ENCODE measurements at places on chromosomes 7 and 10.

GRCh38 chr10:58318346-58318745, 16.5 kb upstream of the UBE2D1 start:
- no peak for DNase-seq

DNA sequence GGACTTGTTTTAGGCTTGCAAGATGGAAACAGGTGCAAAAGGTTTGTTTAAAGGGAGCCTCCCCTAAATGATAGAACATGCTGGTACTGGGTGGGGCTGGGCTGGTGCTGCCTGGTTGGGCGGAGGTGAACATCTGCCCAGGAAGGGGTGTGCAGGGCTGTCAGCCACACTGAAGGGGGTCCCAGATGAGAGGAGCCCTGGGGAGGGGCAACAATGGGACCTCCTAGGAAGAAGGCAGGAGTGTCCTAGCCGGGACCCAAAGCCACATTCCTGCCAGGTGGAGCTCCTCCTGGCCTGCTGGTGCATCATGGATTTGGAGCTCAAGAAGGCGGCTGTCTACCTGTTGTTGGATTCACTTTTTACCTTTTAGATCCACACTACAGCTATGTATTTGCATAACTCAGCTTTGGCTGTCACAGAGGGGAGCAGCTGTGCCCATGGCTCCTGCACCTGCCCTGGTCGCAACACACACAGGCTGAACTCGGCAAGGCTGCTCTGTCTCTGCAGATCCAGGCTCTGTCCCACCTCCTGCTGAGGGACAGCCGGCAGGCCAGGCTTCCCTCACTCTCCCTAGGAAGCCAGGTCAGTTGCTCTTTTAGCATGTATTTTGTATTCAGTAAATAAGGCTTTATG, 59.9 kb downstream of the ADARB2 start:
- DNase-seq = no peak

DNA sequence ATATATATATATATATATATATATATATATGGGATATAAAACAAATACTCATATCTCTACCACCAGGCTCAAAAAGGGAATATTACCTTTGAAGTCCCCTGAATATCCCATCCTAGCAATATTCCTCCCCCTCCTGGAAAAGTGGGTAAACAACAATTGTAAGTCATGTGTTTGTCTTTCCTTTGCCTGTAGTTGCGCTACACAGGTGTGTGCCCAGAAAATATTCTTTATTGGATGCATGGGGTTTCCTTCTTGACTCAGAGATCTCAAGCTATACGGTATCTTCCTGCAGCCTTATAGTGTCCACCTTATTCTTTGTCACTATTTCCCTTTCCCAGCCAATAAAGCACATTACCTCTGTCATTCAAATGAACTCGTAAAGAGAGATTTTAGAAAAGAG, 54.2 kb downstream of the MET start:
- no peak for DNase-seq

GRCh38 chr7:156667110-156667426, 26.5 kb downstream of the RNF32 start:
- DNase-seq = no peak

DNA sequence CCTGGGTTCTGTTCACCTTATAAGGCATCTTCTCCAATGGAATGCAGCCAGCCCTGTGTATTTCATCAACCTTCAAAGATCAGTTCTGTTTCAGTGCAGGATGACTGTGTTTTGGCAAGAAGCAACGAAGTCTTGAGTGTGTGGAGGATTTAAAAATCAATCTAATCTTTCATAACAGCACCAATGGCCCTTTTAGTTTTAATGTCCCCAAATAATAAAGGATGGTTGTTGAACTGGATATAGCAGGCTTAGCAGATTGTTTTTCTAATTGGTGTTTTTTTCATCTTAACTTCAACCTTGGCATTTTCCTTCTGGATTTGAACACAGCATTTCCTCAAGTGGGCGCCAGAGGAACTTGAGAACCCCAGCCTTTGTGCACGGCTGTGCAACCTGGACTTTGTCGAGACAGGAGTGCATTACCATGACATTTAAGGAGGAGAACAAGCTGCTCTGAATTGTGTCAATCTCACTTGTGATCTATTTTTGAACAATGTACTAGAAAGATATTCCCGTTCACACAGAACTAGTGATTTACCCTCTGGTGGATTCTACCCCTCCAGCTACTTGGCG, 313.3 kb upstream of the AKR1E2 start:
- no peak for DNase-seq

GRCh38 chr7:31052841-31053601, 913 bp downstream of the ADCYAP1R1 start:
- no peak for DNase-seq

Data from GM20000 (cell line).